GM12878 (cell line): ENCODE measurements at places on chromosomes 2 and 18.

- no peak for DNase-seq
Observed at GRCh38 chr2:232997749-232998665, 15.0 kb downstream of the NGEF start.

DNA sequence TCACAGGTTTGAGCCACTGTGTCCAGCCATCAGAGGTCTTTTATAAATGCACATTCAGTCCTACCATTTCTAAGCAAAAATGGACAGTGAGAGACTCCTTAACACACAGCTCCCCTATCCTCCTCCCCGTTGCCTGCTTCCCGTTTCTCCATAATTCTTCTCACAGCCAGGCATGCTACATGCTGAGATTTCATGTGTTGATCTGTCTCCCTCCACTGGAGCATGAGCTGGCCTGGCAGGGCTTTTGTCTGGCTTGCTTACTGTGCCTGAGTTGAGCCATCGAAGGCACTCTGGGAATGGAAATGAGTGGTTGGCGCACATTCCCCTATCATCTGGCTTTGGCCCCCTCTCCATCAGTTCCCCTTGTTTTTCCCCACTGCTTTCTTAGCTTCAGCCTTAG is 413.5 kb downstream of the PTPRM start:
- no peak for DNase-seq

- no peak for DNase-seq
Observed at GRCh38 chr2:83944191-83944590, 514.9 kb downstream of the SUCLG1 start.

DNA sequence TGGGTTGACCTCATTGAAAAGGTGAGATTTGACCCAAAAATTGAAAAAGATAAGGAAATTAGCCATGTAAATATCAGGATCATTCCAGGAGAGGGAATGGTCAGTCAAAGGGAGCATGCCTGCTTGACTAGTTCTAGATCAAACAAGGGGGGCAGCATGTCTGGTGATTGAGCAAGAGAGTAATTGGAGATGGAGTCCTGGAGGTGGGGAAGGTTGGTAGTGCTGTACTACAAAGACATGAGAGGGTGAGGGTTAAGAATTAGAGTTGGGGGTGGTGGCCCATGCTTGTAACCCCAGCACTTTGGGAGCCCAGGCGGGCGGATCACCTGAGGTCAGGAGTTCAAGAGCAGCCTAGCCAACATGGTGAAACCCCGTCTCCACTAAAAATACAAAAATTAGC is 2.0 kb downstream of the MRPL30 start:
- no peak for DNase-seq

DNA sequence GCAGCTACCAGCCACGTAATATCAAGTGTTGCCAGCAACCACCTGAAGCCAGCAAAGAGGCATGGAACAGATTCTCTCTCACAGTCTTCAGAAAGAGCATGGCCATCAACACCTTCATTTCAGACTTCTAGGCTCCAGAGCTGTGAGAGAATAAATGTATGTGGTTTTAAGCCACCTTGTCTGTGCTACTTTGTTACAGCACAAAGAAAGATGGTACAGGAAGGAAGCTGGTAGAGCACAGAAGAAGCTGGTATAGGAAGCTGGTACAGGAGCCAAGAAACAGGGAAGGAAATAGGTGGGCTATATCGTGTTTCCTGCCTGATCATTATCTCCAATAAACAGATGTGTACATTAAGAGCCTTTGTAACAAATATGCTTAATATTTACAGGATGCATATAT is 217.4 kb downstream of the DPP10 start:
- no peak for DNase-seq

GRCh38 chr2:209383212-209383611 is 40.6 kb upstream of the MAP2 start:
- no peak for DNase-seq

DNA sequence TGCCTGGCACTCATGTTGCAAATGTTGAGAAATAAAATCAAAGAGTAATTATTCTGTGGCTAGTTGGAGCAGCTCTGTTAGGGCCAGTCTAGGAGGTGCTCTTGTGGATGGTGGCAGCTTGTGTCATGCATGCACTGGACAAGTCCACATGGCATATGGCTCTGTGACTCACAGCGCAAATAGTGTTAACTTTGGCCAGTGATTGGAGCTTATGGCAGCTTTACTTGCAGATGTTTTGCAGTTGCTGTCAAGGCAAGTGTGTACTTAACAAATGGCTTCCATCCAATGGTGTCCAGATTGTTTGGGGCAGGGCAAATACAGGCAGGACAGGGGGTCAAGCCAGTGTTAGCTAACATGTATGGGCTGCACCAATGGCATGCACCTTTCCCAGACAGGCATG is 26.1 kb upstream of the TMX3 start:
- DNase-seq: no peak

- DNase-seq: no peak
Observed at GRCh38 chr2:55093381-55093780, 43.1 kb upstream of the RTN4 start.

DNA sequence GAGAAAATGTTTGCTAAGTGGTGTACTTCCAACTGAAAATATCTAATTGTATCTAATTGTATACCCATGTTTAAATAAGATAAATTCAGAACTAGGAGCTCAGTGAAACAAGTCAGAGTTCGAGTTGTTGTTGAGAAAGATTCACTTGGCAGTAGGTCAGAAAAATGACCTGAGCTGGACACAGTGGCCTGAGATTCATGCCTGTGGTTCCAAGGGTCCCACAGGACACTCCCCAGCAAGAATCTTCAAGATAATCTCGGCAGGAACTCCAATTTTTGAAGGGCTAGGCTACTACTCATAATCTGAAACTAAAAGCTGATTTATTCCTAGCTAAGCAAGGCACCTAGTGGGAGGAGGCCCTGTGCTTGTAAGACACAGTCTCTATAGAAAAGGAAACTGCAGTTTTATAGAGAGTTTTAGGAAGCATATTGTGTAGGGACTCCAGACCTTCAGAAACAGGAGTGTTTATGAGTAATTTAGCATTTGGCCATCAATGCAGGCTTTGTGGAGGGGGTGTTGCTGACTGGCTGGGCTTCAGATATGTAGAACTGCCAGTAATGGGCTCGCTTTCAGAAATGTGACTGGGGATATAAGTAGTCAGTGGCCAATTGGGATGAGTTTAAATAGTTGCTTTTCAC is 43.2 kb downstream of the SP140 start:
- peak; percentile 36 for DNase-seq

DNA sequence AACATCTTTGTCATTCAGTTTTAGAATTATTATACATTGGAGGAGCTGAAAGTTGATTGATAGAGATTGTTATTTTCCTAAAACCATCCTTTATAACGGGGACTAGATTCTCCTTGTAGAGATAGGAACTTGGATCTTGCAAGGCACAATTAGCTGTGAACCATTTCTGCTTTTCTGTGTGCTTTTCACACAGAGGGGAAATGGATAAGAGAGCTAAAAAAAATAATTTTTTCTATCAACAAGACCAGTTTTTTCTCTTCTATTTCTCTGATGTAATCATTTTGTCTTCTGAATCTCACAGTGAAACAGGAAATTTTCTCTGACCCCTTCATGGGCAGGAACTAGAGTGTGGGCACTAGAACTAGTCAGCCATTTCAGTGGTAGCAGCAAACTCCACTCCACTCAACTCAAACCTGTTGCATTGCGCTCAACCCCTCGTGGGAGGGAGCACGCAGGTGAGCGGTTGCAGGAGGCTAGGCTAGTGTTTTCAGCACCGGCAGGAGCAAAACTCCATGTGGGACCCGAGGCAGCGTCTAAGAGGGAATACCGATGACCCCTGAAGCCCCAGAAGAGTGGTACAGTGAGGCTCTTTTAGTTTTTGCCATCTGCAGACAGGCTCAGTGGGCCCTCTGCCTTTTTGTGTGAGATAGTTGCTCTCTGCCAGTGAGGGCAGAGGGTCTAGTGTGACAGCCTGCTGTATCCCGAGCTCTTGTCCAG is 24.0 kb upstream of the SLC39A10 start:
- DNase-seq: no peak

DNA sequence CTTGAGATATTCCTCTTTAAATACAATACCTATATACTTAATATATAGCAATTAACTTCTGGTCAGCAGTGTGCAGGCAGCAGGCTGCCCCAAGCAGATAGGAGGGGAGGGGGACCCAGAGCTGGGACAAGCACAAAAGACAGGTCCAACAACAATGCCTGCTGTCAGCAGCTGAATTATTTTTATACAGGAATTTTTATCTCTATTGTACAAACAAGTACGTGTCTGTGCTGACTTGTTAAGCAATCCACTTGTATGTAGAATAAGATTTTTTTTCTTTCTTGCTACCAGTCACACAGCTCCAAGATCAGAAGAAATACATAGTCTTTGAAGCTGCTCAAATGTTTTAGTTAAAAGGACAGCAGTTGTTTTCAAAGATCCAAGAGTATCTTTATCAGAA is 16.7 kb downstream of the BCL11A start:
- DNase-seq: no peak

DNA sequence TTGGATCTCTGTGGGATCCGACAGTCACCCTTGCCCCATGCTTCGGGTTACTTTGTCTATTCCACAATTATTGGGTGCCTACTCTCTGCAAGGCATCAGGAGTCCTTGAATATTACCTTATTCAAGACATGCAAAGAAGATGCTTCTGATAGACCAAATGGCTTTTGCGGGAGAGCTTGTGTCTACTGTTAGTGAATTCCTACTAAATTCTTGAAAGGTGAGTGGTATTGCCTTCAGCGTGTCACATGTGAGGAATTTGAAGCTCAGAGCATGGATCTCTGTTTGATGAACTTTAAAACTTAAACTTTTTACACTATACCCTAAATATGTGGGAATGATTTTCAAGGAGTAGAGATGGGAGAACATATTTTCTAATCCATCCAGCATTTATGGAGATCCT is 184.4 kb downstream of the LTBP1 start:
- DNase-seq: no peak

- DNase-seq: no peak
Observed at GRCh38 chr18:3099327-3099726, 86.4 kb upstream of the LPIN2 start.

GRCh38 chr2:48110492-48110891 is 204.2 kb upstream of the FBXO11 start:
- no peak for DNase-seq

GRCh38 chr18:13382954-13383827 is 164.6 kb downstream of the LDLRAD4 start:
- DNase-seq: no peak

DNA sequence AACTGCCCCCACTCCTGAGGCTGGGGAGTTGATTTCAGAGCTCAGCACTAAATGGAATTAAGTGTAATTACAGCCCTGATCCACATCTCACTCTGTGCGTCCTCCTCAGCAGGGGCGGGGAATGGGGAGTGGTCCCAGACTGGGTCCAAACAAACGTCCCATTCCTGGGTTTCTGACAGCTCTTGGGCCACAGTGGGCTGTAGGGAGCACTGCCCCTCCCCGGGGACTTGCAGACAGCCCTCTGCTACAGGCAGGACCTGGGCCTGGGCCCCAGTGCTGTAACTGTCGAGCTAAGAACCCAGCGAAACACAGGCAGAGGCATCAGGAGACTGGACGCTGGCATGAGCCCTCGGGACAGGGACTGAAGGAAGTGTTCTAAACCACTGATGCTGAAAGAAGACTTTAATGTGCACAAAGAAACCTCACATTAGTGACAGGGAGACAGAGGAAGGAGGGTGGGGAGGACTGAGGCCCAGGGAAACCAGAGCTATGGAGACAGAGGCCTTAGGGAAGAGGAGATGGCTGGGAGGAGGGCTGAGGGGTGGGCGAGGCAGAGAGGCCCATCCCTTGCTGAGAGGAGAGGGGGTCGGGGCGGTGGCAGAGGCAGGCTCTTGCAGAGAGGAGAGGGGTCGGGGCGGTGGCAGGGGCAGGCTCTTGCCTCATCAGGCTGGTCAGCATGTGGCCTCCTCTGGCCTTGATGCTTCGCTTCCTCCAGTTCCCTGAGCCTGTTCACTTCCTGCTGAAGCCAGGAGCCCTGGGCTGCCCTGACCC is 5.8 kb upstream of the SEMA4C start:
- DNase-seq: no peak

- DNase-seq: no peak
Observed at GRCh38 chr2:57621122-57621663, 425.4 kb upstream of the VRK2 start.

- no peak for DNase-seq
Observed at GRCh38 chr18:45642238-45642637, 27.0 kb downstream of the SLC14A2 start.

DNA sequence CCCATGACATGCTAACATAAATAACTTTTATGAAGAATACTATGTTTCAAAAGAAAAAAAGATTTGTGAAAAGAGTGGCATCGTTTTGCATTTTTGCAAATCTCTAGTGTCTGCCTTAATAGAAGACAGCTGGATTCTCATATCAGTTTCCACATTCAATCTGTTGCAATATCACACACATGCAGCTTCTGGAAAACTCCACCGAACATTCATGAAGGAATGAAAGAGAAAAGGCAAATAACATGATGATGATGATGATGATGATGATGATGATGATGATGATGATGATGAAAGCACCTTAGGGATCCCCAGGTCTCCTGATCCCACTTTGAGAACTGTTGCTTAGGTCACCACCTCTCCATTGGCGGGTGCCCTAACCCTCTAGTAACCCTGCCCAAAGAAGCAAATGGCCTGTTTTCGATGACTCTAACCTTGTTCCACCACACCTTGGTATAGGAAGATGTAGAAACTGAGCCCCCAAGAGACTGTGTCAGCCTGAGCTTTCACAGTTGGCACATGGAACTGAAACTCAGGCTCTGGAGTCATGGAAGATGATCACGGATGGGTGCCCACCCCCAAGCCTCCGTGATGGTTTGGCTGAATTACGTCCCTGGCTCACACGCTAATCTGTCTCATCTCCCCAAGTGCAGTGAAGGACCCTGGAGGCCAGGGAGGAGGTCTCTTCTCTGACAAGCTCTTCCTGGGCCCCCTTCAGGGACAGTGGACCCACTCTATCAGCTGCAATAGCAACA is 80.1 kb upstream of the SMAD7 start:
- DNase-seq: no peak

GRCh38 chr18:62394006-62394763 is 69.1 kb downstream of the TNFRSF11A start:
- no peak for DNase-seq
